ENCODE measurements at places on chromosomes 12 and 14.

GRCh38 chr14:80681651-80682050 lies 259.9 kb downstream of the CEP128 start:
- no peak for DNase-seq

GRCh38 chr12:1466481-1467154 lies 127.8 kb downstream of the FBXL14 start:
- DNase-seq: no peak

GRCh38 chr12:46963977-46964971 lies 115.1 kb upstream of the PCED1B start:
- DNase-seq: no peak

- no peak for DNase-seq
Observed at GRCh38 chr12:72031066-72031465, 92.4 kb downstream of the TPH2 start.

DNA sequence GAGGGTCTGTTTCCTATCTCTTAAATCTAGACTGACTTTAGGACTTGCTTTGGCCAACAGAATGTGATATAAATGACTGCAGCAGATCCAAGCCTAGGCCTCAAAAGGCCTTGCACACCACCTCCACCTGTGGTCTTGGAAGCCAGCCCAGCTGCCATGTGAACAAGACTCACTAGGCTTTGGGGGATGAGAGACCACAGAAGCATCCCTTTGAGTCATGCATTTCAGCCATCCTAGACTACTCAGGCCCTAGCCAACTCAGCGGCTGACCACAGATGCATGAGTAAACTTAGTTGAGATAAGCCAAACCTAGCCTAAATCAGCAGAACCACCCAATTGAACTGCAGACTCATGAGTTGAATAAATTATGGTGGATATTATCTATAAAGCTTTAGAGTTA lies 87.7 kb downstream of the KCNH5 start:
- DNase-seq: no peak

DNA sequence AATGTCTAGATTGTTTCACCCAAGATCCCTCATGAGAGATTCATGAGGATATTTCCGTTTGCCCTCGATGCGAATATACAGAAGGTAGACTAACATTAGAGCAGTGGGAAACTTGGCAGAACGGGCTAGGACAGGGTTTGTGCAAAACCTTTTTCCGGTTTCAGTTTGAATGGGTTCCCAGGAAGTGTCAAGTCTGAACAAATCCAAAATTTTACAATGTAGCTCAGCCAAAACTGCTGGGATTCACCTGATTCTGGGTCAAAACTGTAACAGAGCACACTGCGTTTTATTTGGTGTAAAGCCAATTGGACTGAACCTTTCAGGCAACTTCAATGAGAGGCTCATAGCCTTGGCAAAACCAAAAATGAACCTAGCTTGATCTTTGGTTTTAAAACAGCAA lies 337.8 kb upstream of the DIO2 start:
- no peak for DNase-seq

DNA sequence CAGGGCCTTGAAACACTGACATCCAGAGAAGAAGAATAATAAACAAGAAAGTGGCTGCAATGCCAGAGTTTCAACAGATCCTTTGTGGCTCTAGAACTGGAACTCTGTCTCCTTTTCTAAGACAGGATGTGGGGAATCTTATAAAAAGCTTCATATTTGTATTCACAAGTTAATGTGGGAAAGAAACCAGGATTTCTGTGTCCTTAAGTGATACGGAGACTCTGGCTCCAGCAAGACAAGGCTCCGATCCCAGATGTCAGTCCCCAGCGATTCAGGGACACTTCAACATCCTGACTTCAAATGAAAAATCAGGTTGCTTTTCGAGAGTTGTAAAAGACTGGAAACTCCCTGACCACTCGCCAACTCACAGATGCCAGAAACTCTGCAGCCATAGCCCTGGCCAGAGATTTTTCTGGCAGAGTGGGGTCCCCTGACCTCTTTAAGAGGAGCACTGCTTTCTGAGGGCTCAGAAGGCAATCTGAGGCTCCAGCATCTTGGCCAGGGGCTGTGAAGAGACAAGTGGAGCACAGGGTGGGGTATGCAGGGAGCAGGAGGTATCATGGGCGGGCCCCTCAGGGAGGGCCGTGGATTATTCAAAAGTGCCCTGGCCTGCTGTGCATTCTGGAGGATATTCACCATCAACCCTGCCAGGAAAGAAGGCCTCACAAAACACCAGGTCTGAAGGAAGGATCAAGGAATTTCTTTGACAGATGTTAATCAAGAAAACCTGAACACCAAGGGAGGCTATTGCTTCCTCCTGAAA lies 53.3 kb downstream of the TMX1 start:
- no peak for DNase-seq

DNA sequence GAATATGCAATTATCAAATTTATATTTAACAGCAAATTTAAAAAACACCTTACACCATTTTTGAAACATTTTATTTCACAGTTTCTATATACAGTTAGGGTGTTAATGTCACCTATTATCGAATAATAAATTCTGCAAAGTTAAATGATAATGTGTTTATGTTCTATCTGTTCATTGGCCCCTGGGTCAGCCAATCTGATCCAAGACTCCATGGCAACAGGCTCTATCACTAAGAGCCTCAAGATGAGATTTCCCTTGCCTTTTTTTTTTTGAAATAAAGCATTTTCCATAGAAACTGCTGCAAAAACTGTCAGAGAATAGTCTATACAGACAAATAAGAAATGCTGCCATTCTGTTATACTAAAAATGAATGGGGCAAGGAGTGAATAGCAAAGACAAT lies 83.2 kb upstream of the STAC3 start:
- DNase-seq: no peak

DNA sequence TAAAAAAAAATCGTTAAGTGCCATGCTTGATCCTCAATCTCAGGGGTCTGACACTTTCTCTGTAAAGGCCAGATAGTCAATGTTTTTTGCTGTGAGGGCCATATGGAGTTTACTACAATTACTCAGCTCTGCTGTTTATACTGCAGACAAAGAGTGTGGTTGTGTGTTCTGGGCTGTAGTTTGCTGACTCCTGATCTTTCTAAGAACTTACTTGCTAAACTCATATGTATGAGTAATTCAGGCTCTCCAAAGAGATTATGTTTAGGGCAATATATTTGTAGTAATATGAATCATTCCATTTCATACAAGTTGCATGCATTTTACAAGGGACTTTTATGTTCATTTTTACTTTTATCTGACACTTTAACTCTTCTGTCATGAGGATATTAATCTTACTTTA lies 188.2 kb downstream of the TMTC2 start:
- DNase-seq: no peak

GRCh38 chr14:92431199-92431725 lies 82.3 kb upstream of the RIN3 start:
- no peak for DNase-seq

- no peak for DNase-seq
Observed at GRCh38 chr14:96067985-96068930, 29.1 kb downstream of the C14orf132 start.

GRCh38 chr12:103676893-103677292 lies 89.8 kb downstream of the STAB2 start:
- no peak for DNase-seq

GRCh38 chr12:19819231-19819630 lies 379.9 kb downstream of the AEBP2 start:
- DNase-seq: no peak

- DNase-seq: no peak
Observed at GRCh38 chr14:92414690-92415445, 91.9 kb downstream of the SLC24A4 start.

DNA sequence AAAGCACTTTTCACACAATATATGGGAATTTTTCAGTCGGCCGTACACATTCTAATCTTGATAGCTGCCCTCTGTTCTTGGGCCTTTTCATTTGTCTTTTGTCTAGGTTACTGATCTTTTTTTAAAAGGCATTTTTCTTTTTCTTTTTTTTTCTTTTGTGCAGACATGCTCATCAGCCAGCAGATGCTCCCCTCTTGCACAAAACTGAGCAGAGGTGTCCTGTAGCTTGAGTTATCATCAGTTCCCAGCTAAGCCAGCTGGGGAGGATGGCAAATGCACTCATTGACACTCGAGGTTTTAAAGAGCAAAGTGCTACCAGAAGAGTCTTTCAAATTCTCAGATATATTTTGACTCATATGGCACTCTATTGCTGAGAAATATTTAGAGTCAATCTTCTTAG lies 913.9 kb upstream of the SEL1L start:
- DNase-seq: no peak

- no peak for DNase-seq
Observed at GRCh38 chr14:74634964-74635363, 22.9 kb upstream of the LTBP2 start.

DNA sequence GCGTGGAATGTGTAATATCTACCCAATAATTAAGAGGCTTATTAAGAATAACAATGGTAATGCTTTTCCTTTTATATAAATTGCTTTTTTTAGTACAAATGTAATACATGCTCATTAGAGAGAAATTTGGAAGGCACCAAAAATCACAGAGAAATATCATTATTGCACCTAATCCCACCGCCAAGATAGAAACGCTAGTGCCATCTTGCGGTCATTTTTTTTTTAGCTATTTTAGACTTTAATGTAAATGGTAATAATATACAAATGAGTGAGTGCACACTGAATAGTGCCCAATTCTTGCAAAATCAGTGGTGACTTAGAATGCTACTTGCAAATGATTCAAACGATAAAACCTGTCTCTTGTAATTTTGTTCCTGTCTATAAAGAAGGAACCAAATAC lies 576.8 kb upstream of the TMEM132C start:
- no peak for DNase-seq

DNA sequence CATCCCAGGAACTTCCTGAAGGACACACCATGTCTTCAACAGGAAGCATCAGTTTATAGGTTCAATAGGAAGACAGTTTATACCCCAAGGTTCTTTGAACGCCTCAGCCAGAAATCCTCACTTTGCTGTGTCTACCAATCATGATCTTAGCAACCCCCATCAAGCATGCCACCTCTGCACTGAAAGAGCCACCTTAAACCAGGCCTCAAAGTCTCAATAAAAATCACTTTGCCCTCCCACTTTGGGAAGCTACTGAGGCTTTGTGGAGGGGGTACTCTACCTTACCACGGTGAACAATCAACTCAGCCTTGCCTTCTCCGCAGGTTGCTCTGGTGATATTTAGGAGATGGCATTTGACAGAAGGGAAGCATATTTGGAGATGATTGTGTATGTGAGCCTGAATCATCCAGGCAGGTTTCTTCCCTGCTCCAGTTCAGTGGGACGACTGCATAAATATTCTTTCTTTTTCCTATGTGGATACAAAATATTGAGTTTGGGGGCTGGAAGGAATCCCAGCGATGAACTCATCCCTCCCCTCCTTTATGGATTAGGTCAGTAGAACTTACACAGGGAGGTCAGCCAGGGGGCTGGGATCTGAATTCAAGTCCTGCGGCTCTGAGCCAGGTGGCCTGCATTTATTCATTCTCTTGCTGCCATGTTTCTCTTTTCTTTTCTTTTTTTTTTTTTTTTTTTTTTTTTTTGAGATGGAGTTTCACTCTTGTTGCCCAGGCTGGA lies 42.8 kb upstream of the VASH1 start:
- DNase-seq: no peak

DNA sequence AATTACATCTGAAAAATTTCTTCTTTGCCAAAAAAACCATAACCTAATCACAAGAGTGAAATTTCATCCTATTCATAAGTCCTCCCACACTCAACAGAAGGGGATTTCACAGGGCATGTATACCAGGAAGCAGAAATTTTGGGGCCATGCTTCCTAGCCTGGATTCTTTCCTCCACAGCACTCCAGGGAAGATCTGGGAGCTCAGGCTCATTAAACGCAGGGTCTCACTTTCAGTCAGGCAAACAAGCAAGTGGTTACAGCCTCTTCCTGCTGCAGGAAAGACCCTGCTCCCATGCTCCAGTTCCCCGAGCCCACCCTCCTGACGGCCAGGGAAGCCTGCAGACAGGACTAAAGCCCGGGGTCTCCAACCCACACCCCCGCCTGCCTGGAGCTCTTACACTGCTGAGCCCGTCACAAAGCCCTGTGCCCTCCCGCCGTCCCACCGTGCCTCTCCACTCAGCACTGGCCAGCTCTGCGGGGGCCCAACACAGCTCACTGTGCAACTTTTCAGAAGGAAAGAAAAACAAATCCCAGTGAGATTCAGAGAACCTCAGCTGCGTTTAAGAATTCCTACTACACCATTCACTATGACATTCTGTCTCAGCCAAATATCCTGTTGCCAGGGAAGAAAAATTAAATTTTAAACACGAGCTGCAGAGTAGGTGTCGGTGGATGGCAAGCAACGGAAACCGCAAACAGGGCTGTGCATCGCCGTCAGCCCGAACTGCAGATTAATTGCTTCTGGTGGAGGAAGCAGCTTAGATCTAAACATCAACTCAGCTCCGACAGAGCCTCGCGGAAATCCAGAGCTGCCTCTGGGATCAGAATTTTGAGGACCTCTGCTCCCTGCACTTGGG lies 106.7 kb upstream of the SFSWAP start:
- DNase-seq: peak; percentile 21

- DNase-seq: no peak
Observed at GRCh38 chr12:69514111-69514510, 43.9 kb downstream of the FRS2 start.

GRCh38 chr14:105095236-105095805 lies 30.1 kb upstream of the GPR132 start:
- no peak for DNase-seq

- DNase-seq: no peak
Observed at GRCh38 chr14:69877492-69877891, 1.7 kb upstream of the SMOC1 start.

- DNase-seq: no peak
Observed at GRCh38 chr14:103819503-103820307, 27.7 kb downstream of the PPP1R13B start.

DNA sequence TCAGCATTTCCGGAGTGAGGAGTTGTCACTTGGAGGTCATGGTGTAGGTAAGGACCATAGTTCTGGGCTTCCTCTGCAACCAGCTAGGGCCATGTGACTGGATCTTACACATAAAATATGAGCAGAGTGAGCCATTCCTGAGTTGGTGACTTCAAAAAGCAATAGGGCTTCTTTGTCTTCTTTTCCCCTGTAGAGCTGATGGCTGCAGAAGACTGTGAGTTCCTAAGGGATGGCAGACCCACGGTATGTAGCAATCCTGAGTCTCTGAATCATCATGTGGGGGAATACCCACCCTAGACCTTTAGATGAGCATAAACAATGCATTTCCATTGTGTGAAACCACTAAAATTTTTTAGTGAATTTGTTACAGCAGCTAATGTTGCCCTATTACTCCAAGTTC lies 151.1 kb upstream of the TBX3 start:
- DNase-seq: no peak

GRCh38 chr12:51028813-51029150 lies 2.6 kb upstream of the SLC11A2 start:
- DNase-seq: no peak

- DNase-seq: no peak
Observed at GRCh38 chr12:50633955-50634354, 129.2 kb downstream of the DIP2B start.

DNA sequence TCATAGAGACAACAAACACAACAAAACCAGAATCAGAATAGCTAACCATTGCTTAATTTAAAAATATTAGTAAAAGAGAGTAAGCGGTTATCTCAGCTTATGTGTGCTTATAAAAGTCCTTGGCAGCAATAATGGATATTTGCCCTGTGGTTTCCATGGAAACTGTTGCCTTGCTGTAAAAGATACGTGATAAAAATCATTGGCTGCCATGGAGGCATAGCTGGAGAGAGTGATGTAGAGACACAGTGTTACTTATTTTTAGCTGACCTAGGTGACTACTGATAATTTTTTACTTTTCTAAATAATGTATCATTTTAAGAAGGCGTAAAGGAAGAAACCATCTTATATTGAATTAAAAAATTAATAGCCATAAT lies 92.9 kb downstream of the ERC1 start:
- DNase-seq: no peak

- no peak for DNase-seq
Observed at GRCh38 chr12:104132351-104132956, 5.6 kb downstream of the NFYB start.

GRCh38 chr12:95739561-95740313 lies 50.8 kb downstream of the NTN4 start:
- DNase-seq: no peak

Measured in effector CD4-positive, alpha-beta T cell (primary cell).